Tongue (tissue), 3 donors: ENCODE measurements at places on chromosomes 1 and 21.

DNA sequence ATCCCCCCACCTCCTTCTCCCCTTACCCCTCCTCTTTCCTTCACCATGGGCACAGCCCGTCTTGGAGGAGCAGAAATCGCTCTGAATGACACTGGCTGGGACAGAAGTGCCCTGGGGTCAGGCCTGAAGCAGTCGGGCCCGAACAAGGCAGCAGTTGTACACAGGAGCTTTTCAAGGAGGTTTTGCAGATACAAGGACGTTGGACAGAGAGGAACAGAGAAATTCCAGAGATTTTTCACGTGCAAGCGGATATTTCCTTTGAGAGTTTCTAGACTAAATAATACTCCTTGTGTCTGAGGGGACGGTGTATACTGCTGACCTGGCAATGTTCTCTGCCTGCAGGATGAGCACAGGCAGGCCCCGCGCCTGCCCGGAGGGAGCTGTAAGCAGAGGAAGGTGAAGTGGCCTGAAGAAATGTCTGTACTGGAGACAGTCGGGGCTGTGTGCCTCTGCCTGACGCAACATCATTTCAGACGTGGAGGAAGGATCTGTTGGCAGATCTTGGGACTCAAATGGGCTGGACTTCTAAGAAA lies 95.3 kb upstream of the SLC25A33 start:
- DNase-seq: peak; percentile 68

GRCh38 chr1:8373581-8374241 lies 55.8 kb downstream of the SLC45A1 start:
- peak; percentile 94 for DNase-seq

- no peak for DNase-seq
Measured at GRCh38 chr1:27544834-27545233, 54.9 kb upstream of the WASF2 start.

GRCh38 chr1:226310245-226310540 lies 1.2 kb upstream of the LIN9 start:
- no peak for DNase-seq

DNA sequence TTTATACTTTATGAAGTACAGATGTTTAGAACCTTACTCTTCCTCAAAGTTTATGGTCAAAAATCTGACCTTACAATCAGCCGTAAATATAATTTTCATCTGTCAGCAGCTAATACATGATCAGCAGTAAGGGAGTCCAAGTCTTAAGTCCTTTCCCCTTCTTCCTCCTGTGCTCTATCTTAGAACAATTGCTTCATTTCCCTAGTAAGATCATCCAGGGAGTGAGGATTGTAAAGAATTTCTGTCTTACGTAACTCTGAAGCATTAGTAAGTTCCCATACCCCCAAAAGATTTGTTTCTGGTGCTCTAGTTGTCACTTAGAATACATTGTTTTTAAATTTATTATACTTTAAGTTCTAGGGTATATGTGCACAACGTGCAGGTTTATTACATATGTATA lies 2.1 kb downstream of the SETDB1 start:
- no peak for DNase-seq

GRCh38 chr1:248923352-248924338 lies 17.6 kb downstream of the PGBD2 start:
- DNase-seq: no peak

GRCh38 chr1:179637211-179637860 lies 45.7 kb downstream of the TDRD5 start:
- no peak for DNase-seq

DNA sequence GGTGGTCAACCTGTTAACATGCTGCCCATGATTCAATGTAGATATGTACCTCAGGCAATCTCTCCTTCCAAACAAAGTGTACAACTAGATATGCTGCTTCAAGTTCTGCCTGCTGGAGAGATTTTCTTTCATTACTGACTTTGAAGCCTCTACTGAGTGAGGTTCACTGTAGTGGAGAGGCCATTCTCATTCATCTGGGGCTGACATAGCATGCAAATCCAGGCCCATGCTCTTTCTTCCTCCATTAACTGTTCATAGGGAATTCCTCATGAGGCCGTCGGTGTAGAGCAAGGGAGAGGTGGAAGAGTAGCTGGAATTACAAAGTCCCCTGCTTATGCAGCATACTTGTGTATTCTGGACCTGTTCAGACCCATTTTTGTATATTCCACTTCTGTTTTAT lies 38.6 kb downstream of the VANGL2 start:
- DNase-seq: no peak

GRCh38 chr1:147099192-147099591 lies 73.1 kb downstream of the PRKAB2 start:
- no peak for DNase-seq

DNA sequence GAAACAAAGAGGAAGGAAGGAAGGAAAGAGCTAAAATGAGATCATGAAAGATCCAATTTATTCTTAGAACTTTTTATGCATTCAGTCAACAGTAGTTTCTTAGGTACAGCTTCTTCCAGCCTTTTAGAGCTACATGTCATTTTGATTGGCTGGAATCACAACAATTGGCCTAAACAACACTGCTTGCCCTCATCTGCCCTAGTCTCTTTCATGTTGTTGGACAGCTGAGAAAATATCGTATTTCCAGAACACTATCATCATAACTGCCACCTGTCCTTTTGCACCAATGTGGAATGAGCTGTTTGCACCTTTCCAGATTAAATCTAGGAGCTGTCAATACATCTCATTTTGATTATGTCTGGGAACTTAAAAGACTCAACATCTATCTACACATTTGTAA lies 161.7 kb downstream of the TGFBR3 start:
- no peak for DNase-seq

GRCh38 chr1:65387821-65388220 lies 32.6 kb upstream of the LEPR start:
- DNase-seq: no peak

- DNase-seq: peak; percentile 19
Measured at GRCh38 chr1:93081716-93082115, 2.6 kb downstream of the MTF2 start.

- no peak for DNase-seq
Measured at GRCh38 chr1:181985936-181986906, 75.3 kb downstream of the ZNF648 start.

GRCh38 chr1:171247501-171247900 lies 793 bp upstream of the FMO1 start:
- no peak for DNase-seq

DNA sequence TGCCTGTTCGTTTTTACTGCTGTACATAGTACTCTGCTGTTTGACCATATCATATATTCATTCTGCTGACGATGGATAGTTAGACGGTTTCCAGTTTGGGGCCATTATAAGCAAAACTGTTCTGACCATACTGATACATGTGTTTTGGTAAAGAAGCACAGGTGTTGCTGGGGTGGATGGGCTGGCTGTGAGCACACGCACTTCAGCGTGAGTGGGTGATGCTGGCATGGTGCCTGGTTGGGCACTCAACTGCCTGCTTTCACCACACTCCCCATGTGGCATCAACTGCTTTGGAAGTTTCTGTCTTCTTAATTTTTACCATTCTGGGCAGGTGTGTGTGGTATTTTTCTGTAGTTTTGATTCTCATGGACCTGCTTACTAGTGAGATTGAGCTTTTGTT lies 37.3 kb downstream of the ADARB1 start:
- DNase-seq: no peak

- no peak for DNase-seq
Measured at GRCh38 chr1:235098547-235098946, 30.1 kb downstream of the TOMM20 start.

DNA sequence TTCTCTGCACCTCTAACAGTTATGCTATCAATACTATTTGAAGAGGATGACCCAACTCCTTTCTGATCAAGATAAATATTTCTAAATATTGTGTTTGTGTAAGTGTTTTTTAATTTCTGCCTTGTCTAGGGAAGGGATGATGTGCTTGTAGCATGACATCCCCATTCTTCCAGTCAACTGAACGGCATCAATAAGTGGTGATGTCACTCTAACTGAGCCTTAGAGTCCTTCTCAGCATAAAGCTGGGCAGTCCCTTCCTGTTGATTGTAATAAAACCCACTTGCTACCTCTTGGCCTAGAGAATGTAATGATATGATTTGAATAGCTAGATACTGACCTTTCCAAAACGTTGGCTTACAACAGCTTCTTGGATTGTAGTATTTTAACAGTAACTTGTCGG lies 52.5 kb upstream of the KCNJ6 start:
- DNase-seq: no peak

DNA sequence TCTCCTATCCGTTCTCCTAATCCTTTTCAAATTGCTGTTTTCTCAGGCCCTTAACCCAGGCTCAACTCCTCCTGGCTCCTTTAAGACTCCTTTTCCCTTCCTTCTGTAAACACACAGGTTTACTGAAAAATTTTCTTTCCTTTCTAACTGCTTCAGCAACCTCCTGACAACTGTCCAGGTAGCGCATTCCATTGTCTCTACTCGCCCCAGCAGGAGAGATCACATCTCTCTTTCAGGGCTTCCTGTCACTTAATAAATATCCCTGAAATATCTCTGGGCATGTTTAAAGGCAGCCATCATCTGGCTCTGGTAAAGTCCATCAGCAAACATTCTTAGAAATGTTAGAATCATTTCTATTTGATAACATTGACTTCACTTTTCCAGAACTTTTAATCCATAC lies 211.2 kb upstream of the PTBP2 start:
- no peak for DNase-seq

DNA sequence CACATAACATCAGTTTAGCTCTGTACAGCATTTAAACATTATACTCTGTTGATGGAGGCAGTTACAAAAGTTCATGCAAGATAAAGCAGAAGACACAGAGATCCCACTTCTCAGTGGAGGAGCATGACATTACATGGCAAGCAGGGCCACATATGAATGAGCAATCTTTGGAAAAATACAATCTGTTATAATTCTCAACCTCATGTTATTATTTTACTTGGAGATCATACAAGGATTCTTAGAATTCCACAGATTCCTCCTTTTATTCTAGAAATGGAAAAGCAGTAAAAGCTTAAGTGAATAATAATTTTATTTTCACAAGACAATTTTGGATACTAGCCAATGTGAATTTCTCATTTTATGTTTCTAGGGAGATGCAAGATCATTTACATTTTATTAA lies 66.6 kb downstream of the IFI44 start:
- DNase-seq: no peak

DNA sequence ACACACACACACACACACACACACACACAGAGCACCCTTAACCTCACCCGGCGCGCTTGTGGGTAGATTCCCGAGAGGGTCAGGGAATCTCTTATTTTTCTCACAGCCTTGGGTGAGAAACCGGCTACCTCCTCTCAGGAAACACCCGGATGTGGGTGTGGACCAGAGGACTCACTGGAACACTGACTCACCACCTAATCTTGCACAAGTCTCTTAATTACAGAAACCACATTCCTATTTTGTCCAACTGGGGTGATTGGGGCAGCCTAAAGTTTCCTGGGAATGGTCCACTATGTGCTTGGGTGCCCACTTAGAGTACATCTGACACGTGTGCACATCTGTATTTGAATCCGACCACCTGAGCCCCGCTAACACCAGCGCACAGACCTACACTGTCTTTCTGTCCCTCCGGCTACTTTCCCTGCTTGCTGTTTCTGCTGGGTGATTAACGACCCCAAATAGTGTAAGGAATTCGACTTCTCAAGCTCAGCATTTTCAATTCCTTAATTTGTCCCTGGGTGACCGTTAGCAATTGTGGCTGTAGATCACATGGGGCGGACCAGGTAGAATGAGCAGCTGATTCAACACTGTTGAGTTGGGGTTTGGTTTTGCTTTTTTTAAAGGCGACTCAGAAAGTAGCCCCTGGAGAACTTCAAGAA lies 14.0 kb upstream of the TBX15 start:
- DNase-seq: no peak

DNA sequence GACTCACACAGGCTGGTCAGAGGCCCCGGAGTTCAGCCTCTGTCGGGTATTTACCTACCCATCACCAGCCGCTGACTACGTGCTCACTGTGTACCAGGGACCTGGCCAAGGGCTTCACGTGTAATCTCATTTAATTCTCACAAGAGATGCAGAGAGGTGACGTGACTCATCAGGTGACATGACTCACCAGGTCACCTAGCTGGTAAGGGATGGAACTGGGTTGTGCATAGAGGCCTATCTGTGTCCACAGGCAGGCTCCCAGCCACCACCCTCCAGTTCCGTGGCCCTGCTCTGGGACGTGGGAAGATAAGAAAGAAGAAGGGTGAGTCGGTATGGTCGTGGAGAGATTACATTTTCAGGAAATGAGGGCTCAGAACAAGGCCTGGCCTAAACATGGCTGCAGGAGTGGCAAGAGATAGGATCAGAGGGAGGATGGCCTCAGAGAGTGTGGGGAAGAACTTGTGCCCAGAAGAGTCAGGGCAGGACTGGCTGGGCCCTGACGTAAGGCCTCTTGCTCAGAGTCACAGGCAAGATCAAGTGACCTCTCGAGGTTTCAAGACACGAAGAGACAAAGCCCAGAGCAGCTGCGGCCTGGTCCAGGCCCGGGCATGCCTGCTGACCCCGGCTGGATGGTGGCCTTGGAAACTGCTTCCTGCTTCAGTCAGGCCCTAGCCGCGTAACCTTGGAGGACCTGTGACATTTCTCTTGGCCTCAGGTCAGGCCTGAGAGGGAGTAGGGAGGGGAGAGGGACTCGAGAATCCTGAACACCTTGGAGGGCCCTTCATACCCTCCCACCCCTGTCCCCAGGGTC lies 52.7 kb upstream of the WASF2 start:
- no peak for DNase-seq

- no peak for DNase-seq
Measured at GRCh38 chr21:41459884-41460534, 34.0 kb downstream of the MX1 start.

DNA sequence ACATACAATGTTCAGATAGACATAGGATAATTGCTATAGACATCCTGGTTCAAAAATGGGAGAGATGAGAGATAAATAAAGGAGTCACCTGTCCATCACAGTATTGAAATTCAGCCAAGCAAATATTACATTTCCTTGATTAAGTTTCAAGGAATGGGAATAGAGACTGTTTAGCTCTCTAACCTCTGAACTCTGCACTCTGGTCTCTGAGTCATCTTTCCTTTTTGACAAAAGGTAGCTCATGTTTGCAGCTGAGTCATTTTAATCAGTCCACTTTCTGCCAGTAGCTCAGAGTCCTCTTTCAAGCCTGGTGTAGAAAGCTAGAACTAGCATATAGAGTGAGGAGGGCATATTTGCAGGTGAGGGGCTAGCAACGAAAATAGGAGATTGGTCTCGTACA lies 51.4 kb upstream of the GJA8 start:
- no peak for DNase-seq

- DNase-seq: no peak
Measured at GRCh38 chr21:43884012-43884860, 19.2 kb downstream of the AGPAT3 start.

- no peak for DNase-seq
Measured at GRCh38 chr1:111217183-111217910, 10.2 kb upstream of the CHI3L2 start.

GRCh38 chr1:157878059-157878458 lies 36.5 kb upstream of the CD5L start:
- peak; percentile 33 for DNase-seq

- DNase-seq: no peak
Measured at GRCh38 chr1:87712261-87713010, 383.8 kb downstream of the LMO4 start.

DNA sequence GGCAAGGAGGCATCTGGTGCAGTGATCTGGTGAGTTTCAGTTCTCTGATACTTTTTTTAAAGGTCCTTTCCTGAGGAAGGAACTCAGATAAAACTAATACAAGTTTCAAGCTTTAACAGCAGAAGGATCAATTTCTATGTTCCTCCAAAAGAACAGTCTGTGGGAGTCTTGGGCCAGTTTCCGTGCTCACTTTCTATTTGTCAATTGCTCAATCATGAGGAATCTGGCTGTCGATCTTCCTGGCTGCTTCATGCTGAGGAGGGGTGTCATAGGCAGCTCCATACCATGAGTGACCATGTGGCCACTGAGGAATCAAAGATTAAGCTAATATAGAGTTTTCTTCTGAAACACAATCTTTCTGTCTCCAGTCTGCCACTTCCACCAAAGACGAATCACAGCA lies 11.4 kb upstream of the TMEM125 start:
- DNase-seq: no peak
